ENCODE measurements at places on chromosomes 3 and 15. TPM values are rescaled to one million over a fixed set of nuclear protein-coding genes. Genes with fewer than 3 reads are reported as not detected.
A peak's percentile ranks its signal among the peaks of the same experiment; 100 is the strongest.

DNA sequence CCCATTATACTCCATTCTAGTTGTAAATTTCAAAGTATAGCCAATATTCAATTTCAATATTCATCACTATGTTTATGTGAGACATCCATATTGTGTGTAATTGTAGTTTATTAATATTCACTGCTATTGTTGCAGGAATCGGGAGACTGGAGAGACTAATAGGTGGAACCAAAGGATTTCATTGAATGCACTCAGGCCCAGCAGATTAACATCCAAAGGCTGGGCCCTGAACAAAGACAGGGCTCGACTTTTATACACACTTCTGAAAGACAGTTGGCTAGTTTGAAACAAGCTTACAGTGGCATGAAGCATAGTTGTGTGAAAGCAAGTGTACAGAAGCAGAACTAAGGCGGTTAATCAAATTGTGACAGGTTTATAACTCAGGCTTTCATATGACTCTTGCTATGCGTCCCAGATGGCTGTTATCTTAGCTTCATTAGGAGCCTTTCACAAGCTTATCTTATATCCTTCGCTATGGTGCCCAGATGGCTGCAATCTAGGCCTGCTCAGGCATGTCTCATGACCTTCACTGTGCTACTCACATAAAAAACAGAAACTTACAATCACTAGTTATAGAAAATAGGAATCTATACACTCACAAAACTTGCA lies 1038.8 kb upstream of the EPHA6 start:
- H3K4me3 ChIP-seq = no peak overlapping the region
- no peaks in the 10 kb centered on the region for H3K27me3 ChIP-seq
- H3K4me1 ChIP-seq = no peaks in the 10 kb centered on the region
- DNase-seq = no peak
- H3K36me3 ChIP-seq = no peaks in the 10 kb centered on the region
- no peak overlapping the region for H3K27ac ChIP-seq

DNA sequence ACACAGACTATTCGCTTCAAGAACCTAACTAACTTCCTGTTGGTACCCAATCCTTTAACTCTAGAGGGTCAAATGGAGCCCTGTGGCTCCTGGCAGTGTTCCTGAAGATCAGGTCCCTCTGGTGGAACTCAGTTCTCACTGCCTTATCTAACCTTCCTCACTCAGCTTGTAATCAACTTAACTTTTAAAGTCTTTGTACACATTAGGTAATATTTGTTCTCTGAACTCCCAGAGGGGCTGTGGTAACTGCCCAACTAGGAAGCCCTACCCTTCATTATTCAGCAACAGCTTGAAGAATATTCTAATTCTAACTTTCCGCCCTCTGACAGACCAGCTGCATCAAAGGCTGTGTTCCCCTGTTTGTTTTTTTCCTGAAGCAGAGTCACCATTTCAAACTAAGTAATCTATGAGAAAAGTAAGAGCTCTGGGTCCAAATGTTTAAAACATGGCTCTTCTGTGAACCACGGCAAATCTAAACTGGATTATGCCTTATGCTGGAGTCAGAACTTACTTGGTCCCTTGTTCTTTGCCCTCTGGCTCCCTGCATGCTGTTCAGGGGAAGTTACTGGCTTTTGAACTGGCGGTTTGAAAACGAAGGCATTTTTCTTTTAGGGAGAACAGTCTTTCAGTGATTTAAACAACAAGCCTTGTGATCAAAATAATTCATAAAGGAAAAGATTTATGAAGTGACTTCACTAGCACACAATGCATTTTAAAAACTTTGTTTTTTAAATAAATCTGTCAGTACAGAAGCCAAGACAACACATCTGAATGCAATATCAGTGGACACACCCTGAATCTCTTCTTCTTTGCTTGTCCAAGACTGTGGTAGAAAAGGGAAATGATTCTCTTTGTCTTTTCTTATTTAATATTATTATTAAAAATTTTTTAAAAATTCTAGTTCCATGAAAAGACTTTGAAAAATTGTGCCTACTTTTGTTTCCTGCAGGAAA lies 365.6 kb downstream of the TIGIT start:
- H3K4me1 ChIP-seq = peaks cover 22% of the 10 kb centered on the region
- H3K36me3 ChIP-seq = no peaks in the 10 kb centered on the region
- DNase-seq = peak; percentile 43
- no peaks in the 10 kb centered on the region for H3K27me3 ChIP-seq
- H3K4me3 ChIP-seq = peak overlapping the region; percentile 10

DNA sequence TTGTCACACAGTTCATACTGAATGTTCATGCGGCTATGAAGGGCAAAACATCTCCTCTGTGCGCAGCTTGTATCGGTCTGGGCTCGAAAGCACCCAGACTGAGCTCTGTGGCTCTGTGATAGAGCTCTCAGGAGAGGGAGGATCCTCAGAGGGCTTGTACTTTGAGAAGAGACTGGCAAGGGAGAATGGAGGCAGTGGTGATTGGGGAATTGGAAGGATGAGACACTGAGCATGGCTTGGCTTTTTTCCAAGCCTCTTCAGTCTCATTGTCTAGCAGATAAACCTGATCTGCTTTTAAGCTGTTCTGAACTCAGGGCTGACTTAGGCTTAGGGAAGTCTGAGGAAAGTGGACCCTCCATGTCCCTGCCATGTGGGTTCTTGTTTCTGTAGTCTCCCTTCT lies 43.0 kb downstream of the RAD54L2 start:
- no peaks in the 10 kb centered on the region for H3K27me3 ChIP-seq
- H3K4me1 ChIP-seq = no peaks in the 10 kb centered on the region
- H3K4me3 ChIP-seq = no peak overlapping the region
- no peak for DNase-seq
- no peaks in the 10 kb centered on the region for H3K36me3 ChIP-seq

- no peaks in the 10 kb centered on the region for H3K4me1 ChIP-seq
- no peak for DNase-seq
Measured at GRCh38 chr15:39269821-39270220, 311.1 kb upstream of the THBS1 start.

GRCh38 chr3:110533089-110533488 lies 538.5 kb upstream of the NECTIN3 start:
- H3K27ac ChIP-seq = no peak overlapping the region
- H3K4me3 ChIP-seq = no peak overlapping the region
- no peaks in the 10 kb centered on the region for H3K36me3 ChIP-seq

The SV2B gene
- total RNA-seq = 3.9 TPM

DNA sequence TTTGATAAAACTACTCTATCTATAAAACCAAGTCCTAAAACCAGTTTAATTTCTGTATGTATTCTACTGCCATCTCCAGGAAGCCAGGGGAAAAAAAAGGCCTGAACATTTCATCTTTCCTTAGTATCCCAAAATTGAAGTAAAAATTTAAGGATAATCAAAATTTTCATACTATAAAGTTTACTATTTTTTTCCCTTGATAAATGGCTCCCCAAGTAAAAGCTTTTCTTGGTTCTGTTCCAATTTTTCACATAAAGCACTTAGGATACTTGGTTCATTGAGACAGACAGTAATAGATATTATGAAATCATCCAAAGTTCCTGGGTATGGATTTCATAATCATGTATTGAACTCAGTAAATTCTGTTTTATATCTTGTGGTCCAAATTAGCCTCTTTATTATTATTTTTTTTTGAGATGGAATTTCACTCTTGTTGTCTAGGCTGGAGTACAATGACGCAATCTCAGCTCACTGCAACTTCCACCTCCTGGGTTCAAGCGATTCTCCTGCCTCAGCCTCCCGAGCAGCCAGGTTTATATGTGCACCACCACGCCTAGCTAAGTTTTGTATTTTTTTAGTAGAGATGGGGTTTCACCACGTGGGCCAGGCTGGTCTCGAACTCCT lies 34.5 kb downstream of the ICE2 start:
- no peaks in the 10 kb centered on the region for H3K36me3 ChIP-seq
- no peak overlapping the region for H3K4me3 ChIP-seq
- no peak for DNase-seq

GRCh38 chr3:138114988-138115971 lies at the start of gene DZIP1L:
TSS of gene DZIP1L (minus strand) at chr3:138115608. CDS start at chr3:138103971, 11,637 bp downstream.
- H3K4me1 ChIP-seq = peaks cover 7% of the 10 kb centered on the region
- no peaks in the 10 kb centered on the region for H3K27me3 ChIP-seq
- peak within 1 kb of the TSS; percentile 76 for H3K27ac ChIP-seq
- peak within 1 kb of the TSS; percentile 95 for H3K4me3 ChIP-seq
- DNase-seq = peak; percentile 75
- H3K36me3 ChIP-seq = peaks cover 5% of the 10 kb centered on the region

The ACP3 gene
- 0.11 TPM for total RNA-seq

GRCh38 chr3:5298453-5298852 lies 110.9 kb downstream of the EDEM1 start:
- no peak overlapping the region for H3K4me3 ChIP-seq
- H3K4me1 ChIP-seq = no peaks in the 10 kb centered on the region
- H3K36me3 ChIP-seq = no peaks in the 10 kb centered on the region
- DNase-seq = no peak
- no peak overlapping the region for H3K27ac ChIP-seq

GRCh38 chr3:65343026-65343425 lies 655.2 kb upstream of the ADAMTS9 start:
- no peaks in the 10 kb centered on the region for H3K4me1 ChIP-seq
- H3K27ac ChIP-seq = no peak overlapping the region
- H3K36me3 ChIP-seq = no peaks in the 10 kb centered on the region
- no peak overlapping the region for H3K4me3 ChIP-seq

The LMOD3 gene
- 154 TPM for total RNA-seq

DNA sequence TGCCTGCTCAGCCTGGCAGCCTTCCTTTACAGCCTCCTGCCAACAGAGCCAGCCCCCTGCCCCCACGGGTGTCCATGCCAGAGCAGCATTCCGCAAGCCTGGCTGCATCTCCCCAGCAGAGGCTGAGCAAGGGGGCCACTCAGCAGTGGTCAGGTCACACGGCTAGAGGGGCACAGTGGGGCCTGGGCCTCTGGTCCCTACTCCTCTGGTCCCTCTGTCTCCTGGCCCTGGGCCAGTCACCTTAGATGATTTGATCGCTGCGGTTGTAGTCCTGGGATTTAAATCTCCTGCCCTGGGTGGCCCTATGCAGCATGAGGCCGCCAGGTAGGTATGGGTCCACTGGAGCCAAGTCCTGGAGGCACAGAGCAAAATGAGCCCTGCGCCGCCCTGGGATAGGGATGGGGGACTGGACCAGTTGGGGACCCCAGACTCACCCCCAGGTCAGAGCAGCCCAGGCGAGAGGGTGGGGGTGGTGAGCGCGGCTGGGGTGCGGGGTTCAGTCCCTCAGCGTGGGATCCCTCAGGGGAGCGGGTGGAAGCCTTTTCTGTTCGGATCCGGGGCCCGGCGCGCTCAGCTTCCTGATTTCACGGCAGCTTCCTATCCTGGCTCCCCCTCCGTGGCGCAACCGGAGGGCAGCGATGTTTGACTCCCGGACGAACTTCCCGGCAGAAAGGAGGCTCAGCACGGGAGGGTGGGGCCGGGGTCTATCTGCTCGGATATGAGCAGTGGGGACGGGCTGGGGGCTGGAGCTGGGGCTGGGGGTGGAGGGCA lies at the start of gene ZBTB47:
TSS of gene ZBTB47 (plus strand) at position 138 of the 771 bp plus-strand sequence. CDS start 4,659 bp downstream, outside the sequence.
- DNase-seq = peak; percentile 79
- peak within 1 kb of the TSS; percentile 98 for H3K27ac ChIP-seq
- peaks cover 50% of the 10 kb centered on the region for H3K4me1 ChIP-seq
- H3K36me3 ChIP-seq = no peaks in the 10 kb centered on the region
- peak within 1 kb of the TSS; percentile 78 for H3K4me3 ChIP-seq

- H3K4me3 ChIP-seq = no peak within 1 kb of the TSS
- DNase-seq = no peak
Measured at GRCh38 chr3:32951410-32951811, at the start of gene CCR4. TSS of gene CCR4 (plus strand) at chr3:32951644. CDS start at chr3:32953423, 1,779 bp downstream.

The SLC12A1 gene
- total RNA-seq = not detected

GRCh38 chr3:127953091-127954035 lies 38.3 kb downstream of the KBTBD12 start:
- H3K27ac ChIP-seq = peak overlapping the region; percentile 92
- no peaks in the 10 kb centered on the region for H3K27me3 ChIP-seq
- H3K4me3 ChIP-seq = peak overlapping the region; percentile 35
- no peaks in the 10 kb centered on the region for H3K36me3 ChIP-seq

GRCh38 chr3:59731943-59732342 lies 682.1 kb upstream of the CFAP20DC start:
- no peaks in the 10 kb centered on the region for H3K4me1 ChIP-seq
- H3K36me3 ChIP-seq = no peaks in the 10 kb centered on the region
- H3K27me3 ChIP-seq = no peaks in the 10 kb centered on the region
- DNase-seq = no peak

DNA sequence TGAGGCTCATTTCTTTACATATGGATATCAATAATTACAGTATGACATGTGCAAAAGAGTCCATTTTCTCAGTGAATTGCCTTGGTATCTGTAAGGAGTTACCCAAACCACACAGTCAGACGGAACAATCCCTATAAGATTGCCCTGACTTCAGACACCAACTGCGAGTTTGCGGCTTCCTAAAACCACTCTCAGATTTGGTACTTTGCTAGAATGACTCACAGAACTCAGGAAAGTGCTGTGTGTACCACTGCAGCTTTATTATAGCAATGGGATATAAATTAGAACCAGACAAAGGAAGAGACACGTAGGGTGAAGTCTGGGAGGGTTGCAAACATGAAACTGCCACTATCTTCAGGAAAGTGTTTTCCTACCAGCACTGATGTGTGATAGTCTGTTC lies 45.8 kb upstream of the ATP13A3 start:
- DNase-seq = no peak
- H3K27me3 ChIP-seq = no peaks in the 10 kb centered on the region
- no peak overlapping the region for H3K4me3 ChIP-seq
- peaks cover 9% of the 10 kb centered on the region for H3K4me1 ChIP-seq
- no peak overlapping the region for H3K27ac ChIP-seq
- no peaks in the 10 kb centered on the region for H3K36me3 ChIP-seq

The STRA6 gene
- not detected for total RNA-seq

The GOLGA8N gene
- total RNA-seq = 2.3 TPM

The SLC33A1 gene
- total RNA-seq = 7.9 TPM

The PPP1R14D gene
- total RNA-seq = not detected

The ATP1B3 gene
- 57.0 TPM for total RNA-seq

The PIF1 gene
- 0.24 TPM for total RNA-seq

The DCP1A gene
- total RNA-seq = 16.2 TPM

The HYKK gene
- 4.5 TPM for total RNA-seq

The MYEF2 gene
- 0.88 TPM for total RNA-seq

DNA sequence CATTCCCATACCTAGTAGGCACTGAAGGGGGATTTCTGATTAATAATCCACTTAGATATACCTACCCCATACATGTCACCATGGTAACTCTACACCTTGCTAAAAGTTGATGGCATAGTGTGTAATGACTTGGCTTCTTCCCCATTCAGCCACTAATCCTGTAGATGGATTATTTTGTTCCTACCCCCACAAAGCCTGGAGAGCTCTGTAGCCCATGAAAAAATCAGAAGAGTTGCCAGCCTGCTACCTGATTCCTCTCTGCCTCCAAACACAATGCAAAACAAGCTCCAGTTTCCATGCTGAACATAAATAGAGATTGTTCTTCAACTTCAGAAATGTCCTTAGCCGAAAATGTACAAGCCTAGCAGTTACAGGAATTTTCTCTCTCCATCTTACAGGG lies 98.9 kb upstream of the PFN2 start:
- H3K27ac ChIP-seq = peak overlapping the region; percentile 90
- H3K36me3 ChIP-seq = no peaks in the 10 kb centered on the region
- H3K4me1 ChIP-seq = peaks cover 41% of the 10 kb centered on the region
- no peaks in the 10 kb centered on the region for H3K27me3 ChIP-seq
- no peak overlapping the region for H3K4me3 ChIP-seq

The CLSTN2 gene
- 5.0 TPM for total RNA-seq

GRCh38 chr3:64161481-64161952 lies 63.7 kb downstream of the PRICKLE2 start:
- peaks cover 3% of the 10 kb centered on the region for H3K4me1 ChIP-seq
- no peak for DNase-seq
- no peaks in the 10 kb centered on the region for H3K36me3 ChIP-seq
- peak overlapping the region; percentile 36 for H3K27ac ChIP-seq
- no peak overlapping the region for H3K4me3 ChIP-seq
- H3K27me3 ChIP-seq = no peaks in the 10 kb centered on the region

Measured in psoas muscle (tissue), 8 donors.